ENCODE measurements at places on chromosomes 4 and X.

DNA sequence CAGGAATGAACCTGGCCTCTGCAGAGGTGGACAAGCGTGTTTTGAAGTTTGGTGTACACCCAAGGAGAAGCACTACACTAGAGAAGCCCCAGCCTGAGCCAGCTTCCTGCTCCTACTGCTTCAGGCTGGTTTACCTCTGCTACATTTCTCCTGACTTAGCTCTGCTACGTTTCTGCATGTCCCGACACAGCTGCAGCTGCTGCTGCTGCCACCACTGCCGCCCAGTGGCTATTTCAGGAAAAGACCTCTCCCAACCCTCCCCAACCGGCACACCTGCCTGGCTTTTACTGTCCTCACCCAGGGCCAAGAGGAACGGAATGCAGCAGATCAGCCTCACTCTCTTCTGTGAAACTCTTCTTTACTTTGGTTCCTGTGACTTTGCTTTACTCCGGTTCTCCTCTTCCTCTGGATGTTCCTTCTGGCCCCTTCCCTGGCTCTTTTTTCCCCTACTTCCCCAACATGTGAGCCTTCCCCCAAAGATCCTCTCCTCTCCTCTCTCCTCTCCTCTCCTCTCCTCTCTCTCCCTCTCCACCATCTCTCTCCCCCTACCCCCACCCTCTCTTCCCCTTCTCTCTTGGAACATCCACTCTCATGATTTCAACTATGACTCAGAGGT, 3.1 kb upstream of the P2RY4 start:
- no peak for ATAC-seq

GRCh38 chrX:97234471-97235081, 350.9 kb downstream of the RPA4 start:
- no peak for ATAC-seq

DNA sequence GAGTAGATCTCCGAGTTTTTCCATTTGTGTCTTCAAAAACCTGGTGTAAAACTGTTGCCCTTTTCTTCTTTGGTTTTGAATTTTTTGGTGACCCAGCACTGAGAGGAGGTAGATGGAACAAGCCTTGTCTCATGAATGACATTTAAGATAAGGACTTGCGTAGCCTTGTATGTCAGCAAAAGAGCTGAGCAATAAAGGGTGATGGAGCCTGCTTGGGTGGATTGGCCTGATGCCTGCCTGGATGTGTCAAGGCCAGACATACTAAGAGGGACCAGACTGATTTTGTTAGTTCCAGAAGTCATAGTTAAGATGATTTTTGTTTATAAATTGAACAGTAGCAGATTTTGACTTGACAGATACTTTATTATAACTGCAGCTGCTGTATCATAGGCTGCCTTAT, 134.9 kb downstream of the POLA1 start:
- no peak for ATAC-seq

GRCh38 chr4:7761720-7762119, 177.9 kb downstream of the AFAP1 start:
- no peak for ATAC-seq

- ATAC-seq, result no peak
These were observed 218.7 kb downstream of the MAPK10 start for GRCh38 chr4:86141161-86141560.

DNA sequence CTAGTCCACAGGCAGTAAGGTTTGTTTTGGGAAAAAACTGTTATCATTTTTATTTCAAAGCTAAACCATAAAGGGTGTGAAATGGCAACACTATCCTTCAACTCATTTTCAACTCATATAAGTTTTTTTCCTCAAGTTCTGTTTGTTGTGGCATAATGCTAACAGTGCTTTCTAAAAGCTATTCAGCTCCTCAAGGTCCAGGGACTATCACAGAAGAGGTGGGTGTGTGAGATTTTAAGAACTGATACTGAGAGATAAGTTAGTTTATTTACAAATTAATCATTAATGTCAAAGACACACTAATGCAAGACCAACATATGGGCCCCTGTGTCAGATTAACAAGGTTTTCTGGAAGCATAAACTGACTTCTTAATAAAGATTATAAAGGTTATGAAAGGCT, 11.8 kb downstream of the UGT2B15 start:
- ATAC-seq, result no peak

DNA sequence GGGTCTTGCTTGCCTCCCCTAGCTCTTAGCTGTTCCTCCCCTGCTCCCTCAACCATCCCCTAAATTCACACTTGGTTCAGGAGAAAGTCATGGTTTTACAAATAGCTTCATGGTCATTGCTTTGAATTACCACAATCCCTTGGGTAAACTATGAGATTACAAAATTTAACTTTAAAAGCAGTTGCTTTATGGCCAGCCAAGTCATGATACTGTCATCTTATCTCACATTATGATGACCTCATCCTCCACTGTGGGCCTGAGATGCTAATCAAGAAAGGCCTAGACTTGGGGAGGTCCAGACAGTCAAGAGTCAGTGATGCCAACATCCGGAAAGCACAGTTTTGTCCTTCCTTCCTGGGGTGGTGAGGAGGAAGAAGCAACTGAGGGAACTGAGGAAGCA, 10.5 kb upstream of the FGF16 start:
- no peak for ATAC-seq

- no peak for ATAC-seq
These were observed 35.9 kb upstream of the GUCY1B1 start for GRCh38 chr4:155722816-155723499.

- ATAC-seq, result no peak
These were observed 17.0 kb downstream of the CA5B start for GRCh38 chrX:15755091-15755490.

GRCh38 chr4:111501946-111502345, 643.3 kb upstream of the FAM241A start:
- no peak for ATAC-seq

DNA sequence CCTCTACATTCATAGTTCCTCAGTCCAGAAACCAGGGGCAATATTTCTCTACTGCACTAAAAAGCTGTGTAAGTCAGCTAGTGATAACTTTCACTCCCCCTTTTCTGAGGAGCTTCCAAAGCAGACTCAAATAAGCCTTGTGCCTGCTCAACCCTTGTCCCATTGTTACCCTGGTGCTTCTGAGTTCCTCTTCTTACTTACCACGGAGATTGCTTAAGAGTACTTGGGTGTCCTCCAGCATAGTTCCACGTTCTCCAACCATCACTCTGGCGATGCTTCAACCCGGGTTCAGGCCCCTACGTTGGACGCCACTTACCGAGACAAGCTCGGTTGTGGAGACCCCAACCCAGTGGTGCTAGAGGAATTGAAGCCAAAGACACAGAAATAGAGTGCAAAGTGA, 71.6 kb downstream of the ADAM29 start:
- no peak for ATAC-seq

DNA sequence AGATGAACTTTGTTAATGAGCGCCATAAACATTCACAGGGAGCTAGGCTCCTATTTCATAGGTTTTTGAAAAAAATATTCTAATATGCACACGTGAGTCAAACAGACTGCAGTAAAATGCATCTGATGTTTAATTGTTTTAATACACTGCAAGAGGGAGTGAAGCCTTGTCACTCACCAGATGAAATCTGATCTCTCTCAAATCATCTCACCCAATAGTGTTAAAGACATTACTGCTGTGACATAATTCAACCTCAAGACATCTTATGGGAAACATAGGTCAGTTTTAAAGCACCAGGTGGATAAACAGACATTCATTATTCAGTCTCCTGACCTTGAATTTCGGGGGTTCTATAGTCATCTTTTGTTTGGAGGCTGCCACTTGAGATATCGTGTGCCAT, 148.3 kb downstream of the MAML3 start:
- no peak for ATAC-seq

DNA sequence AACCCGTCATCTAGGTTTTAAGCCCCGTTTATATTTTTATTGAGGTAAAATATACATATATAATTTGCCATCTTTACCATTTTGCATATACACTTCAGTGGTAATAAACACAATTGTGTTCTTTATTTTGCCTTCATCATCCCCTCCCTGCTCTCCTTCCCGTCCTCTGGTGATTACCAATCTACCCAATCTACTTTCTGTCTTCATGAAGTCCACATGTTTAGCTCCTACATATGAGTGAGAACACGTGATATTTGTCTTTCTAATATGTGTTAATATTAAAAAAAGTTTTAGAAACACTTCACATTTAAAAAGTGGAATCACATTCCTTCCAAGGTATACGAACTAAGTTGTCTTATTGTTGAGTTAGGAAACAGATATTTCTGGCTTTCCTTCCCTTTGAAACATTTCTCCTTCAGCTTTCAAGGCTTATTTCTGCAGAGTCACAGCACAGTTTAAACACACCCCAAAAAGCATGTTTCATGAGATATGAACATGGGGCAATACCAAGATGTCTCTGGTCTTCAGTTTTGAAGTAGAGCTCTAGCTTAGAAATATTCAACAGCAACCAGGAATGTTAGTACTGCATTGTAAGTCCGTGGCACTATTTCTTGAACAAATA, 35.9 kb downstream of the GYPA start:
- no peak for ATAC-seq

DNA sequence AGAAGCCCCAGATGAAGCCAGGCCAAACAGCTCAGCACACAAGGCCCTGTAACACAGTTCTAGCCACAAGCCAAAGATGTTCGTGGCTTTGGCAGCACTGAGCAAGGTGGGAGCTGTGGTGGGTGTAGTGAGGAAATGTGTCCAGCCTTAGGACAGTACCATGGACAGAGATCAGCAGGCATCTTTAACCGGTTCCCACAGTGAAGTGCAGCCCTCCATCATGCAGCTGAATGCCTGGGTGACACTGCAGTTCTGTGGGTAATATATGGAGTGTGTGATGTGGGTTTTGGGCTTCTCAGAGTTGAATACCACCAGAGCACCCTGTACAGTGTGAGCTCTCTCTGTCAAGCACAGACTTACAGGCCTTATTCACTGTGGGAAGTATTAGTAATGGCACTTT, 6.0 kb upstream of the NEXMIF start:
- no peak for ATAC-seq

GRCh38 chr4:94650134-94650495, 107.6 kb upstream of the BMPR1B start:
- ATAC-seq, result no peak

GRCh38 chr4:16270454-16271328, 44.4 kb upstream of the TAPT1 start:
- no peak for ATAC-seq

- no peak for ATAC-seq
These were observed 10.6 kb upstream of the SHOX start for GRCh38 chrX:619812-620531.

GRCh38 chrX:618761-619450, 11.7 kb upstream of the SHOX start:
- no peak for ATAC-seq

DNA sequence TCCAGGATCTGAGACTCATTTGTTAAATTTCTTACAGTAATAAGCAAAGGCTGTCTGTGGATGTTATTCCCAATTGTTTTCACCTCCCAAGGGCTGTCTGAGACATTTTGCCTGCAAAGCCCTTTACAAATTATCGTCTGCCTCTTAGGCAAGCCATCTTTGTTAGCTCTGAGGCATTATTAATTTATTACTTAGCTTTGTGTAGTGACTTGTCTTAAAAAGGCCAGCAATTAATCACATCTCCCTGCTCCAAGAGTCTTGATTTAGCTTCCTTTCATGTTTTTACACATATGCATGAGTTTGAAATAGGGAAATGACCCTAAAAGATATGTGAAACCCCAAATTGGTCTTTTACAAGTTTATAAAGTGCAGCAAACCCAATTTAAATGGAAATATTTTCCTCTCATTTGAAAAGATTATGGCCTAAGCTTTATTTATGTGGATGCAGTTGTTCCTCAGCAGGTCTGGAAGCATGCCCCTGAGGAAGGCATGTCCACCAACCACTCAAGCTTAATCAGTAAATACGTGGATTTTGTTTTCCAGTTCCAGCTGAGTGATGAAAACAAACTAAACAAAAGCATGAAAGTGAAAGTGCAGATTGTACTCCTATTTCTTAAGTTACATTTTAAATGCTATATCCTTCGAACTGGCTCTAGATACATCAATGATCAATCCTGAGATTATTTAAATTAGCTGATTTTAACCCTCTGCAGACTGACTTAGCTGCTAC, 173.6 kb upstream of the LNX1 start:
- ATAC-seq, result no peak

GRCh38 chrX:55240788-55241340, 20.7 kb downstream of the PAGE5 start:
- ATAC-seq, result no peak

GRCh38 chr4:97987019-97987648, 156.1 kb downstream of the STPG2 start:
- no peak for ATAC-seq

- ATAC-seq, result peak; percentile 1
These were observed 457 bp downstream of the TFE3 start for GRCh38 chrX:49042581-49043219.

DNA sequence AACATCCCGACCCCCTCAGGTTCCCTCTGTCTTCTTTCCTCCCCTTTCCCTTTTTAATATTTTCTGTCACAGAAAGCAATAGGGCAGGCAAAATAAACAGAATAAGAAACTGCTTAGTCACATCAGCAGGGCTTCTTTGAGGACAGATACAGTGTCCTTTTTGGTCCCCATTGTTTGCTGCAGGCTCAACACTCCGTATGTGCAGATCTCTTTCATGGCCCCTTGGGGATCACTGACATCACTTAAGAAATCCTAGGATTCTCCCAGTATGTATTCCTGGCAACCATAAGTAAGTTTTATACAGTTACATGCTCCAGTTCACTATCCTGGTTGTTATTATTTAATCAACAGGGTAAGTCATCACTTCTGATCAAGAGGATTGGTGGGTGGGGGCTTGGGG, 448.0 kb downstream of the NKX6-1 start:
- no peak for ATAC-seq

DNA sequence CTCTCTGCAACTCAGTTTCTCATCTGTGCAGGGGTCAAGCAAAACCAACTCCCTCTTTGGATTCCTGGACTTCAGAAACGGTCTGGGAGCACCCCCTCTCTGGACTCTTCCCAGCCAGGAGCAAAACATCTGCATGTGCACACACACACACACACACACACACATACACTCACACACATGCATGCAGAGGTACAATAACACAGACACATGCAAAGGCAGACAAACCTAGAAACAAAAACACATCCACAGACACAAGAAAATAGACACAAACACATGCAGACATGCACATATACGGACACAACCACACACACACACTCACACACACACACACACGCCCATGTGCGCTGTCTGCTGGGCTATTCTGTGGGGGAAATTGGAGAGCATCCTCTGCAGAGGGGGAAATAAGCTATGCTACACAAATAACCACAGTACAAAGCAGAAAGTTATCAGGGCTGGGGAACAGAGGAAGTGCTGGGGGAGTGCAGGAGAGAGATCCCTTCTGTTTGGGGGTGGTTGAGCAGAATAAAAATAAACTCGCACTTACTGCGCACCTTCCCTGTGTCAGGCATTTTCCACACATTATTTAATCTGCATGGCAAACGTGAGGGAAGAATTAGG, 19.9 kb downstream of the IQSEC2 start:
- ATAC-seq, result no peak
